ENCODE measurements at places on chromosomes 12 and 14.
A peak's percentile ranks its signal among the peaks of the same experiment; 100 is the strongest.

DNA sequence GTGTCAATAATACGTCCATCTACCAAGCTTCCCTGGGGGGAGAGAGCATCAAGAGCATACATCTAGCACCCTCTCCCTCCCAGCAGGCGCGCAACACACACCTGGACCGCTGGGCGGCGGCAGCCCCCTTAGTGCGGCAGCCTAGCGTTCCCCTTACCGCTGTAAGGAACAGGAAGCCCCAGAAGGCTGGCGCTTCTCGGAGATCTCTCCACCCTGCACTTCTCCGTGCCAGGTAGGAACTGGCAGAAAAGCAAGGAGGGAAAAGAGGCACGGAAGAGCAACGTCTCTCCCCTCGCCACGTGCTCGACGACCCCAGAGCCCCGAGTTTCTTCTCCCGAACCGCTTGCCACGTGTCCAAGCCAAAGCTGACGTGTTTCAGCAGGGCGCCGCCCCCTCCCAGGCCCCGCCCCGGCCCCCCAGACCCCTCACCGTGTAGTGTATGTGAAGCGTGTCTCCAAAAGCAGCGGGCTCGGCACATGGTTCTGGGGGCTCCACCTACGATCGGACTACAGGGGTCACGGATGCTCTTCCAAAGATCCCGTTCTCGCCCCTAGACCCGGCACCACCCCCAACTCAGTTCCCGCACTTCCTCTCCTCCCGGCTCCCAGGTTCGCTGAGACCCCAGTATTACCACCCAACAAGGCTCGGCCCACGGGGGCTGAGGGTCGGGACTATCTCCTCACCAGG, 532 bp downstream of the FKBP11 start:
- peak; percentile 79 for DNase-seq

DNA sequence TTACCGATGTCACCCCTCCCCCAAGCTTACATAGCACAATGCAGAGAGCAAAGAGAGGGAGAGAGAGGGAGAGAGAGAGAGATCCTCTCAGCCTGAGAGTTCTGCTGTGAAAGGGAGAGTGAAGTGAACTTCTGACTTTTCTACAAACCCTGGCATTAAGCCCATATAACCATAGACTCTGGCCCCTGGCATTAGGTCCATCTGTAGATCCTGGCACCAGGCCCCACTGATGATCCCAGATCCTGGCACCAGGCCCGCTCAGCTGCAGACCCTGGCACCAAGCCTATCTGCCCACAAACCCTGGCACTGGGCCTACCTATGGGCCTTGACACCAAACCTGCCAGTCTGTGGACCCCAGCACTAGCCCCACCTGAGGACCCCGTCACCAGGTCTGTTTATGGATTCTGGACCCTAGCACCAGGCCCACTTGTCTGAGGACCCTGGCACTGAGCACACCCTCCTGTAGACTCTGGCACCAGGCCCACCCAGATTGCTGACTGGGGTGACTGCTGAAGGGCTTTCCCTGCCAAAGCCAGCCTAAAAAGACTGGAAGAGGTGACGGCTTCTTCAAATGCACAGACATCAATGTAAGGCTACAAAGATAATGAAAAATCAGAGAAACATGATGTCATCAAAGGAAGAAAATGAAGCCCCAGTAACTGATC, 14.5 kb upstream of the KRT83 start:
- no peak for DNase-seq

DNA sequence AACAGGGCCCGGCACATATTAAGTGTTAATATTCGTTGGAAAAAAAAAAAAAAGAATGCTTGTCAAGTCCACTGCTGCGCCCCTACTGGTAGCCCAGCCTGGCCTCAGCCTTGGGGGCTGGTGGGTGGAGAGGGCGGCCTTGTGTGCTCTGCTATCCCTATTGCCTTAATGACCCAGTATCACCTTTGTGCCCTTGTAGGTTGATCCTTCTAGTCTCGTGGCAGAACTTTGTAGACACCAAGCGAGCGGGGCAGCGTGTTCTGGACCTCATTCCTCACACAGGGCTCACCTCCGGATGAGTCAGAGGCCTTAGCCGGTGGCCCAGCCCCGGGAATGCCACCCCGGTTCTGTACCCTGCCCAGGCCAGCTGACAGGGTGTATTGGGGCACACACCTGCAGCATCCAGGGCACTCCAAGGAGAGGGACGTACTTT, 1.8 kb upstream of the RCOR1 start:
- DNase-seq: no peak

DNA sequence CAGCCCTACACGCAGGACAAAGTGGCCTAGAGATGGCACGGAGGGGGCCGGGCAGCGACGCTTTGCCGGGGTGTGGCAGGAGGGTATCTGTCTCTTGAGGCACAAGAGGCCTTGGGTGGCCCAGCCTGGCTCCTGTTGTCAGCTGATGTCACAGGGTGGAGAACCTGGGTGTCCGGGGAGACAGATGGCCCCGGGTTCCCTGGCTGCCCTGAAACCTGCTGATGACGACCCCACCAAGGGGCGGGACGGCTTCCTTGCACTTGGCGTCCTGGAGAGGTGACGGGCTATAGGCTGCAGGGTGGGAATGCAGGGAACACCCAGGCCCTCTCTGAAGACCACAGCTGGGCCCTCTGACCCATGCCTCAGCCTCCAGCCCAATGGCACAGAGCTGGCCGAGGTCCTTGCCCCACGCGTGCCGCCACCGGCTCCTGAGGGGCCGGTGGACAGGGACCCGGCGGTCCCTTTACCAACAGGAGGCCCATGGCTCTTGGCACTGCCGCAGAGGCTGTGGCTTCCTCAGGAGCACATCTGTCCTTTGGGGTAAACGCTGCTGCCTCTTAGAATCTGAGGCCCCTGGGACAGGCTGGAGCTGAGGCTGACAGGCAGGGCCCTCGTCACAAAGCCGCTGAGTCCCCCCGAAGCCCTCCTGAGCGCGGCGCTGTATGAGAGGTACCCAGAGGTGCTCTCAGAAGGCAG, 16.4 kb downstream of the TRMT61A start:
- no peak for DNase-seq

DNA sequence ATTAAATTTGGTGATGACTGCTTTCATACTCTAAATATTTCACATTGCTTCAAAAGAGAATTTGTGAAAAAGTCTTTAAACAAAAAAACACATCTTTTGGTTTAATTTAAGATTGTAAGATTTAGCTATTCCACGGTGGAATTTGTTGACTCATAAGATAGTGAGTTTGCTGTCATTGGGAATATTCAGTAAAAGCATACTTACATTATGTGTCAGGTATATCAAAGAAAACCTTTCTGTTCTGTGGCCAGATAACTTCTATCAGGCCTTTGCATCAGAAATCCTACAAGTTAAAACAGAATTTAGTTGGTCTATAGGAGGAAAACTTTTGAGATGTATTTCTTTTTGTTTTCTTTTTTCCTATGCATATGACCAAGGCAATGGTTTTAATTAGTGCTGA, 148.8 kb upstream of the E2F7 start:
- no peak for DNase-seq

DNA sequence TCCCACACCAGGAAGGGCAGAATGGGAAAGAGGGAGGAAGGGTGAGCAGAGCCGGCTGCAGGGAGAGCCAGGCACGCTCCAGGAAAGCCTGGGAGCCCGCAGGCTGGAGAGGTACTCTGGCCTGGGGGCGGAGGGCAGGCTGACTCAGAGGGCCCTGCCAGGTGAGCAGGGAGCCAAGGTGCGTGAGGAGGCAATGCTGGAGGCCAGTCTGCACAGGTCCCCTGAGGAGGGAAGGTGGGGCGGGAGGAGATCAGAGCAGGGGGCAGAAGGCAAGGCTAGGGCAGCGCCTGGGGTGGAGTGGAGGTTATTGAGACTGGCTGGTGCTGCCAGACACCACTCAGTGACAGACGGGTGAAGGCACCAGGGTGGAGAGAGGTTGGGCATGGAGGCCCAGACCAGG, 385.0 kb downstream of the BCL11B start:
- DNase-seq: no peak

- DNase-seq: no peak
Observed at GRCh38 chr12:108646600-108647579, 13.2 kb upstream of the SELPLG start.

GRCh38 chr12:21806255-21806654, 31.7 kb upstream of the KCNJ8 start:
- no peak for DNase-seq

GRCh38 chr14:101234244-101234937, 326.9 kb upstream of the DIO3 start:
- DNase-seq: no peak

- no peak for DNase-seq
Observed at GRCh38 chr12:100956311-100956852, 161.8 kb downstream of the ANO4 start.

- no peak for DNase-seq
Observed at GRCh38 chr14:74563233-74563585, 48.8 kb downstream of the LTBP2 start.

GRCh38 chr12:52608161-52608560, 6.9 kb upstream of the KRT72 start:
- DNase-seq: no peak

- DNase-seq: no peak
Observed at GRCh38 chr14:103542605-103543088, 13.7 kb downstream of the TRMT61A start.

- DNase-seq: no peak
Observed at GRCh38 chr12:51442324-51442723, 17.7 kb downstream of the SLC4A8 start.

DNA sequence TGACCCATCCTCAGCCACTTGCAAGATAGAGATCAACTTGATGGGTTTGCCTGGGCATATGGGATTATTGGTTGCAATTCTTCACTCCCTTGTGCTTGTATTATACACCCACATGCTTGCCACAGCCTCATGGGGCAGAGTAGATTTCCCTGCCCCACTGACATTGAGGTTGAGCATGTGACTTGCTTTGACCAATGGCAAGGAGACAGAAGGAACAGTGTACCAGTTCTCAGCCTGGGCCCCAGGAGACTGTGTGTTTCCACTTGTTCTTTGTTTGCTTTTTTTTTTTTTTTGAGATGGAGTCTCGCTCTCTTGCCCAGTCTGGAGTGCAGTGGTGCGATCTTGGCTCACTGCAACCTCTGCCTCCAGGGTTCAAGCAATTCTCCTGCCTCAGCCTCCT, 31.8 kb downstream of the CALM1 start:
- DNase-seq: no peak

- DNase-seq: no peak
Observed at GRCh38 chr12:55675666-55676065, 32.0 kb downstream of the ITGA7 start.

GRCh38 chr12:28424965-28425364, 234.7 kb downstream of the CCDC91 start:
- no peak for DNase-seq

GRCh38 chr14:68507544-68508081, 285.3 kb downstream of the ZFP36L1 start:
- peak; percentile 36 for DNase-seq

- DNase-seq: no peak
Observed at GRCh38 chr14:69701857-69702256, 65.1 kb upstream of the SRSF5 start.

DNA sequence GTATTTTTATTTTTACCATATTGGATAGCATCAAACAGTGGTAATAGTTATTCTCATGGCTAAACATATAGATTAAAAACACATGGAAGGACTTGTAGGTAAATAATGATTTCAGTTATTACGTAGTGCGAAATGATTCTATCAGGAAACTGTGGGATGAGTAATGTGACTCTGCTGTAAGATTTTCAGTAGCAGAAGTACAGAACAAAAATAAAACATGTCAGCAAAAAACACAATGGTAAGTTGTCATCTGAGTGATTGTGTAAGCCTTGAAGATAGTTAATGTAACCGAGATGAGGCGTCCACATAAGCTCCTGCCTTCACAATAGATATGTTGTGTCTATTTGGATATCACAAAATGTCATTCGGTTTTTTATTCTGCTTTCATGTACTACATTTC, 99.8 kb downstream of the BORCS5 start:
- no peak for DNase-seq

- no peak for DNase-seq
Observed at GRCh38 chr12:113236539-113237399, 15.5 kb downstream of the TPCN1 start.

DNA sequence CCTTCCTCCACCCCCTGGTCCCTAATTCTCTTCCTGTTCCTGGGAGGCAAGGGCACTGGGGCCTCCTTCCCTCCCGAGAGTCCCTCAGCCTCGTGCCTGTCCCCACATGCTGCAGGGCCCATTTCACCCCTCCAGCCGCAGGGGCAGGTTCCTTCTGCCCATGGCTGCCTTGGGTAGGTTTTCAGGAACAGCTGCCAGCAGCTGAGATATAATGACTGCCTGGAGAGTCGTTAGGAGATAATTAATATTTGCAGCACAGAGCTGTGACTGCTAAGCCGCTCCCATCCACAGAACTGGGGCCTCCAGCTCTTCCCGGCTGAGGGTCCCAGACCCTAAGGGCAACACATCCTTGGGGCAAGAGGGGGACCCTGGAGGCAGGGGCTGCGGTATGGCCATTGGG, 211.9 kb upstream of the LHX5 start:
- DNase-seq: no peak

DNA sequence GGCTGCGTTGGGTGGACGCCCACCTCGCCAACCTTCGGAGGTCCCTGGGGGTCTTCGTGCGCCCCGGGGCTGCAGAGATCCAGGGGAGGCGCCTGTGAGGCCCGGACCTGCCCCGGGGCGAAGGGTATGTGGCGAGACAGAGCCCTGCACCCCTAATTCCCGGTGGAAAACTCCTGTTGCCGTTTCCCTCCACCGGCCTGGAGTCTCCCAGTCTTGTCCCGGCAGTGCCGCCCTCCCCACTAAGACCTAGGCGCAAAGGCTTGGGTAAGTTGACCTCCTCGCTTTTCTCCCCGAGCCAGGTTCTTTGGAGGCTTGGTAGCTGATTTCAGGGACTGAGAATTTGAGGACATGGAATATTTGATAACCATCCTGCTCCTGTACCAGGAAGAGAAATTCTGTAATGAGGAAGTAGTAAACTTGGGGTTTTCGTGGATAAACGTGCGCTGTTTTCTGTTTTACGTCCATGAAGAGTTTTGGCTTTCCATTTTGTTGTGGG, 530 bp downstream of the APAF1 start:
- no peak for DNase-seq

GRCh38 chr12:53098354-53098981, 1.0 kb downstream of the IGFBP6 start:
- peak; percentile 16 for DNase-seq

GRCh38 chr14:67881225-67881624, 61.6 kb downstream of the RAD51B start:
- DNase-seq: no peak

DNA sequence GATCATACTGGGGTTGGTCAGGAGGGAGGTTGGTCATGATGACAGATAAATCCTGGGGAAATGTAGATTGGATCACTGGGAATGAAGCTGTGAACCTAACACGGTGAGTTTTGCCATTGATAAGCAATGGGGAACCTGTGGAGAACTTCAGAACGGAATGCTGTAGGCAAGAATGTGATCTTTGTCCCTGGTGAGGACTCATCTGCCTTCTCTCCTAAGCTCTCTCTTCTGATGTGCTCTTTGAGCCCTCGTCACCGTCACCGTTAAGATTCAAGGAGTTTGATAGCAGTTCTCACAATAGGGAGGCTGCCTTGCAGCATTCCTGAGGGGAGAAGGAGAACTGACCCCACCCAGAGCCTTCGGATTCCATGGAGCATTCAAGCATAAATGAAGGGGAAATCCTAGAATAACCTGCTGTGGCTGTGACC, 217.6 kb downstream of the ANO6 start:
- no peak for DNase-seq

- DNase-seq: no peak
Observed at GRCh38 chr12:94982456-94982855, 21.0 kb downstream of the NDUFA12 start.

GRCh38 chr12:22978962-22979361, 354.0 kb downstream of the ETNK1 start:
- DNase-seq: no peak

GRCh38 chr12:24574538-24574937, 374.4 kb downstream of the BCAT1 start:
- no peak for DNase-seq

- DNase-seq: no peak
Observed at GRCh38 chr14:34122081-34122480, 171.2 kb upstream of the EGLN3 start.

Data from activated CD4-positive, alpha-beta T cell treated with anti-CD3 and anti-CD28 coated beads, Interleukin-2, amount 50 U/mL, for 4 hours (primary cell).